ENCODE measurements at places on chromosomes 3 and 15. TPM values are rescaled to one million over a fixed set of nuclear protein-coding genes. Genes with fewer than 3 reads are reported as not detected.

DNA sequence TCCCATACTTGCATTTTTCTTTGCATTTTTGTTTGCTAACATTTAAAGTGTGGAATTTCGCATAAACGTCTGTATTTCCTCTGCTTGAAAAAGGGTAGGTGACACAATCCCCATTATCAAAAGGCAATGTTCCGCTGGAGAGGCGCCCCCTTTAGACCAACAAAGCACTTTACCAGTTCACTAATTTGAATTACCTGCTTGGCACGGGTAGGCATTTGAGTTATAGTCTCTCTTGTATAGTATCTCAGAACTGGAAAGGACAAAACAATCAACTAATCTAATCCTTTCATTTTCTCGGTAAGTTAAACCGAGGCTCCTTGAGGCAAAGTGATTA lies 775 bp upstream of the CCDC39 start:
- DNase-seq: no peak
- H3K36me3 ChIP-seq: no peaks in the 10 kb centered on the region
- peaks cover 45% of the 10 kb centered on the region for H3K27me3 ChIP-seq
- peaks cover 21% of the 10 kb centered on the region for H3K4me1 ChIP-seq
- H3K4me3 ChIP-seq: peak overlapping the region; percentile 75

DNA sequence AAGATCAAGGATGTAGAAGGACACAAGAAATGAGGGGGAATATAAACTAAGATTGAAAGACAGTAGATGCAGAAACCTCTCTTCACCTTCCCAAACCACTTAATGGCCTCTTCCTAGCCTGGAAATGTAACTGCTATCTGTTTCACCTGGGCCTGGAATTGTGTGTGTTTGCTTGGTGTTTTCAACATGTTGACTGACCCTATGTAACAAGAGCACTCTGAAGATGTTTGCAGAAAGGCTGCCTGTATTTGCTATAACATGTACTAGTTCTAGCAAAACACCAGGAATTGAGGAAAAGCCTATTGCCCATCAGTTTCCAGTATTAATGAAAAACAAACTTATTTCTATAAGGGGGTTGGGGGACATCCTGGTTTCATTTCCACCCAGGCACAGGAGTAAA lies 248.3 kb downstream of the WDR72 start:
- no peaks in the 10 kb centered on the region for H3K4me1 ChIP-seq
- H3K4me3 ChIP-seq: no peak overlapping the region
- no peak overlapping the region for H3K27ac ChIP-seq
- H3K36me3 ChIP-seq: no peaks in the 10 kb centered on the region

DNA sequence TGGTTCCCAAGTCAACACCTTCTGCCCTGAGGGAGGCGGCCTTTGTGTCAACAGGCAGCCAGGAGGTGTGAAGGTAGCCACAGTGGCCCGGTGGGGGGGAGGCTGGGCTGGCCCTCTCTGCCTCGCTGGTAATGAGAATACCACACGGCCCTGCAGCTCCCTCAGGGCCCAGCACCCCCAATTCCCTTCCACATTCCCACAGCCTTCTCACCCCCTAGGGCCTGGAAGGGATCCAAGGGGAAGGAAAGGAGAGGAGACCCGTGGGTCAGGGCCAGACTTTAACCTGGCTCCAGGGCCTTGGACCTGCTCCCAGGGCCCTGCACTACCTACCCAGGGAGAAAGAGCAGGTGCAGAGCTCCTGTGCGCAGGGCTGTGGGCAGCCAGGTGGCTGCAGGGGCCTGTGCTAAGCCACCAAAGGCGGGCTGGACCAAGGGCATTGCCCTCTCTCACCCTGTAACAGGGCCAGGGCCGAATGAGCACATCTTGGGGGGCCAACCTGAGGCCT lies 8.7 kb upstream of the MESP2 start:
- DNase-seq: no peak
- H3K27ac ChIP-seq: peak overlapping the region; percentile 67
- peaks cover 26% of the 10 kb centered on the region for H3K4me1 ChIP-seq
- no peaks in the 10 kb centered on the region for H3K27me3 ChIP-seq
- no peak overlapping the region for H3K4me3 ChIP-seq

Gene GOLGA8G
- total RNA-seq: not detected

DNA sequence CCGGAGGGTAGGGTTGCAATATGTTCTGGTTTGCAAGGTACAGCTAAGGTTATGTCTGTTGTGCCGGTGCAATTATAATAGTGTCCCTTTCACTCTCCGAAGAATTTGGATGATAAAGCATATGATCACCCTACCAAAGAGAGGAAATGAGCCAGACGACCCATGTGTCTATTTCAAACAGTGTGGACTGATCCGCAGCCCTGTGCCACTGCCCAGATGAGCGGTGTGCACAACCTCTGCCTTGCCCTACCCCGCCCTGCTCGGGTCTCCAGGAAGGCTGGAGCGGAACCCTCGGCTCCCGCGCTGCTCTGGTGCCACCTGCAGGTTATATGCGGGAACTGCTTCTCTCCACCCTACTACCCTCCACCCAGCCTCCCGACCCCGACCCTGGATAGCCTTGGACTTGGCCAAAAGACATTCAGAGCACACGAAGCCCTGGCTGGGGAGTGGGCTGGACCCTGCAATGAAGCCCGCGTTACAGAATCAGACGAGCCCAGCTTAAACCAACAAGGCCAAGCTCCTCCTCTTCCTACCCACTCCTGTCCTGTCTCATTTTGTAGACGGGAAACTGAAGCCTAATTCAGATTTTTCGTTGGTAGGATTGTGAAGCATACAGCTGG lies 68.4 kb upstream of the CHRNB4 start:
- peaks cover 25% of the 10 kb centered on the region for H3K27me3 ChIP-seq
- H3K4me1 ChIP-seq: peaks cover 8% of the 10 kb centered on the region
- DNase-seq: peak; percentile 62

GRCh38 chr3:168168743-168169142 lies 73.0 kb upstream of the GOLIM4 start:
- no peak overlapping the region for H3K4me3 ChIP-seq
- H3K27ac ChIP-seq: no peak overlapping the region
- H3K4me1 ChIP-seq: no peaks in the 10 kb centered on the region
- H3K36me3 ChIP-seq: no peaks in the 10 kb centered on the region
- DNase-seq: no peak

Gene PAQR5
- total RNA-seq: 0.63 TPM

Gene ANKUB1
- total RNA-seq: not detected

Gene HDAC11
- 34.3 TPM for total RNA-seq

Gene XCR1
- total RNA-seq: not detected

DNA sequence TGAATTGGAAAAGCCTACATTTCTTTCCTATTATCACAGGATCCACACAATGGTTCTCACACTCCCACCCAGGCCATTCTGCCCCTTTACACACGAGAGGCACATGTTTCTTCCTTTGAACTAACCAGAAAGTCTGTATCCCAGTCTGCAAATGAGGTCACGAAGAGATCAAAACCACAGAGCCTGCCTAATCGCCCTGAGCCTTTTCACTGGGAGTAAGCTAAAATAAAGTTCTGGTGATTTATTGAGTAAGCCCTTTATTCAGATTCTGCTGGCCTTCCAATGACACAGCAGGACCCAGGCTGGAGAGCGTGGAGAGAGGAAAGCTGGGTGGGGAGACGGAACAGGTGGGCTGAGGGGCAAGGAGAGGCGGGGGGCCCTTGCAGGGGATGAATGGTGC lies 78.7 kb downstream of the ATP1B3 start:
- H3K27me3 ChIP-seq: no peaks in the 10 kb centered on the region
- no peak for DNase-seq
- H3K27ac ChIP-seq: no peak overlapping the region
- H3K4me3 ChIP-seq: no peak overlapping the region
- H3K4me1 ChIP-seq: peaks cover 5% of the 10 kb centered on the region

DNA sequence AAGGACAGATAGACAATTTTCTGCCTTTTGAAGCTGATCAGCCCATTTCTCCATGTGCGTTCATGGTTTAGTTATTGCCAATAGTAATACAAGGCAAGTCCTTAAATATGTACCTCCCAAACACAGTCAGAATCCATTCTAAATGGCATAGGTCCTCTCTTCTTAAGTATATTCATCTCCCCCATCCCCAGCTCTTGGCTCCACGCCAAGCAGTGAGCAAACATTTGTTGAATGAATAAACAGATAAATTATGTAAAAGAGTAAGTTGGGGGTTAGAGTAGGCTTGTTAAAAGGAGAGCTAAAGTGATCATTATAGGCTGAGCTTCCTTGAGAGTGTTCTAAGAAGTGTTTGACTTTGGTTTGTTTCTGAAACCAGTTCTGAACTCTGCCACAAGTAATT lies 241.3 kb downstream of the ITPR1 start:
- H3K27me3 ChIP-seq: no peaks in the 10 kb centered on the region
- DNase-seq: no peak
- peaks cover 62% of the 10 kb centered on the region for H3K4me1 ChIP-seq
- no peak overlapping the region for H3K27ac ChIP-seq

DNA sequence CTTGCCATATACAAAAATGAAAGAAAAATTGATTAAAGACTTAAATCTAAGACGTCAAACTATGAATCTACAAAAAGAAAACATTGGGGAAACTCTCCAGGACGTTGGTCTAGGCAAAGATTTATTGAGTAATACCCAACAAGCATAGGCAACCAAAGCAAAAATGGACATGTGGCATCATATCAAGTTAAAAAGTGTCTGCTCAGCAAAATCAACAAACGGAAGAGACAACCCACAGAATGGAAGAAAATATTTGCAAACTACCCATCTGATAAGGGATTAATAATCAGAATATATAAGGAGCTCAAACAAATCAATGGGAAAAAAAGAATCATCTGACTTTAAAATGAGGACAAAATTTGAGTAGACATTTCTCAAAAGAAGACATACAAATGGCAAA lies 160.9 kb downstream of the DCLK3 start:
- no peaks in the 10 kb centered on the region for H3K27me3 ChIP-seq
- H3K4me1 ChIP-seq: no peaks in the 10 kb centered on the region
- H3K36me3 ChIP-seq: no peaks in the 10 kb centered on the region
- no peak for DNase-seq
- H3K4me3 ChIP-seq: no peak overlapping the region

Gene MYL3
- 7,440 TPM for total RNA-seq

DNA sequence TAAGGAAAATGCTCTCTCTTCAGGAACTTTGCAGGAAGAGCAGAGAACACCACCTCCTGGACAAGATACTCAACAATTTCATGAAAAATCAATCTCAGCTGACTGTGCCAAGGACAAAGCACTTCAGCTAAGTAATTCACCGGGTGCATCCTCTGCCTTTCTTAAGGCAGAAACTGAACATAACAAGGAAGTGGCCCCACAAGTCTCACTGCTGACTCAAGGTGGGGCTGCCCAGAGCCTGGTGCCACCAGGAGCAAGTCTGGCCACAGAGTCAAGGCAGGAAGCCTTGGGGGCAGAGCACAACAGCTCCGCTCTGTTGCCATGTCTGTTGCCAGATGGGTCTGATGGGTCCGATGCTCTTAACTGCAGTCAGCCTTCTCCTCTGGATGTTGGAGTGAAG lies 200.5 kb downstream of the AKAP13 start:
- H3K27ac ChIP-seq: peak overlapping the region; percentile 93
- no peaks in the 10 kb centered on the region for H3K27me3 ChIP-seq
- H3K4me3 ChIP-seq: peak overlapping the region; percentile 66
- peaks cover 14% of the 10 kb centered on the region for H3K36me3 ChIP-seq

DNA sequence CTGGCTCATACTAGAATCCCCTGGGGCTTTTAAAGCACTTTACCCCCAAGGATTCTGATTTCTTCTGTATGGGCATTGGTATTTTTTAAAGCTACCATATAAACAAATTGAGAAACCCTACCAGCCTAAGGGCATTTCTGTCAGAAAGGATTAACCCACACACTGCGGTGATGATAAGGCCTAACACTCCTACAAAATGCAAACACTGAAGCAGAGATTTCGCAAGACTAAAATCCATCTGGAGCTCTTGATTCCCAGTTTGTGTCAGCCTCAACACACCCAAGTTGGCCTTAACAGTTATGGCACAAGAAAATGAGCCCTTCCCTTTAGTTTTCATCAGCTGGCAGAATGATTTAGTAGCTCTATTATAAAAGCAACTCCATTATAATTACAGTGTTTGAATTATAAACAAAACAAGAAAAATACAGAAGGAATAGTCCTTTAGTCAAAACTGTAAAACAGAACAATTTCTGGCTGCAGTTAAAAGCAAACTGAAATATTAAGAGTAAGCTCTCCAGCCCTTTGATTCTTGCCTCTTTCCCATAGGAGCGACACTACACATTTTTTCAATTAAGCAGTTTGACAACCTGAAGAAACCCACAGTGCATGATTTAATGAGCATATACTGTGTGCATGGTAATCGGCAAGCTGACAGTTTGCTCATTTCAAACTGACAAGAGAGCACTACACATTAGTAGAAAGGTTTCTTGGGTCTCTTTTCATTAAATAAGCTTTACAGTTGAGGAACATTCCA lies 441.2 kb downstream of the FHIT start:
- H3K36me3 ChIP-seq: no peaks in the 10 kb centered on the region
- no peak overlapping the region for H3K4me3 ChIP-seq
- H3K4me1 ChIP-seq: peaks cover 5% of the 10 kb centered on the region
- DNase-seq: no peak
- H3K27me3 ChIP-seq: no peaks in the 10 kb centered on the region
- H3K27ac ChIP-seq: no peak overlapping the region

GRCh38 chr3:99212969-99213368 lies 311.5 kb upstream of the DCBLD2 start:
- H3K27ac ChIP-seq: no peak overlapping the region
- no peaks in the 10 kb centered on the region for H3K4me1 ChIP-seq
- H3K4me3 ChIP-seq: no peak overlapping the region
- no peaks in the 10 kb centered on the region for H3K27me3 ChIP-seq
- no peak for DNase-seq

Gene ERICH6
- 0.55 TPM for total RNA-seq

- H3K4me1 ChIP-seq: peaks cover 22% of the 10 kb centered on the region
- DNase-seq: no peak
- H3K27me3 ChIP-seq: no peaks in the 10 kb centered on the region
- H3K4me3 ChIP-seq: no peak overlapping the region
These were observed 60.9 kb upstream of the NPHP3 start for GRCh38 chr3:132783152-132783551.
